Fibroblast of skin of left quadriceps (primary cell): ENCODE measurements at places on chromosomes 12 and 14.

- no peak for DNase-seq
Measured at GRCh38 chr14:94573475-94574277, 7.5 kb upstream of the SERPINA5 start.

- no peak for DNase-seq
Measured at GRCh38 chr12:121524196-121524916, 56.5 kb downstream of the KDM2B start.

- peak; percentile 27 for DNase-seq
Measured at GRCh38 chr14:42110167-42110566, 503.5 kb downstream of the LRFN5 start.

- no peak for DNase-seq
Measured at GRCh38 chr14:75170772-75171171, 5.6 kb downstream of the TMED10 start.

GRCh38 chr12:47147739-47148138 lies 68.0 kb upstream of the AMIGO2 start:
- DNase-seq: peak; percentile 20
